ENCODE measurements at places on chromosomes 16 and 17.

GRCh38 chr17:37700881-37701280 is 44.0 kb downstream of the HNF1B start:
- DNase-seq, result no peak

- DNase-seq, result no peak
Measured at GRCh38 chr16:10609402-10609774, 29.0 kb upstream of the EMP2 start.

DNA sequence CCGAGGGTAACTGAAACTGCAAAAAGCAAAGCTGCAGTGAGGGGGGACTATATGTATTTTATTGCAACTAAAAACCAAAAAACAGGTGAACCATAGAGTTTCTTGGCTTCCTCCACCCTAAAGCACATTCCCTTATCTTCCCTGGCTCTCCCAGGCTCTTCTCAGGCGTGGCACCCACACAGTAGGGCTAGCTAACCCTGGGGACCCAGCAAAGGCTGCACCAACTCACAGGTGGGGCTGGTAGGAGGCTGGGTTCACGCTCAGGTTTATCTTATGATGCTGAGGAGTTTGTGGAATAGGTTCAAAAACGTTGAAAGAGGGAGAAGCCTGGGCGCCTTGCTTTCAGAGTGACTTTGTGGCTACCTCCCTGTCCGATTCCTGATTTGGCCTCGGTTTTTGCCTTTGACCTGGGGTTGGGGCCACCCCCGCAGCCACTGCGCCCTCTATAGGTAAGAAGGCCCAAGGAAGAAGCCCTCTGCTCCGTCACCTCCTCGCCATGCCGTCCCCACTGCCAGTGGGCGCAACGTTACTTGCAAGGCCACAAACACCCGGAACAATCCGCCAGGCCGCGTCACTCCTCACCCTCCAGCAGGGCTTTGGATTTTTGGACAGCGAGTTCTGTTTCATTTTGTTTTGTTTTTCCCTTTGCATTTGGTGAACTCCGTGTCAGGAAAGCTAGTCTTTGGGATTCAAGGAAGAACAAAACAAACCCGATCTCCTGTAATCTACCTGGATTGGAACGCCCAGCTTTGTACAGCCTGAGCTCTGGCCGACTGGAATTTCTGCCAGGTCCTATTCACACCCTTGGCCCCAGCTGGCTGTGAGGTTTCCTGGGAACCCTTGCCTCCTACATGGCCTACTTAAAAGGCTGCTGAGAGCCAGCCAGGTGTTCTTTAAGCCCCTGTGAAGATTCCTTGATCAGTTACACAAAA is 60.8 kb downstream of the TBC1D16 start:
- no peak for DNase-seq

DNA sequence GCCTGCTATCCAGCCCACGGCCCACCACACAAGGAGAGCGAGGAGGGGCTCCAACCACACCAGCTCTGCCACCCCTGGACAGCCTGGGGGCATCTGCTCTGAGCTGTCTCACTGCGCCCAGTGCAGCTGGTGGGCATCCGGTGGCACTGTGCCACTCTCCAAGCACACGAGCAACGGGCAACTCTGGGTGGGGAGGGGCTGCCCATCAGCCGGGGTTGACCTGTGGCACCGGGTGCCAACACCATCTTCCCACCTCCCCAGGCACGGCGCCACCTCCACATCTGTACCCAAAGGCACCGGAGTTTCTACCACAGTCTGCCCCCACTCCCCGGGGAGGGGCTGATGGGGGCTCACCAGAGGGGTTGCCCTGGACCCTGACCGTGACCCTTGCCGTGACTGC is 241.8 kb downstream of the RBFOX3 start:
- no peak for DNase-seq

DNA sequence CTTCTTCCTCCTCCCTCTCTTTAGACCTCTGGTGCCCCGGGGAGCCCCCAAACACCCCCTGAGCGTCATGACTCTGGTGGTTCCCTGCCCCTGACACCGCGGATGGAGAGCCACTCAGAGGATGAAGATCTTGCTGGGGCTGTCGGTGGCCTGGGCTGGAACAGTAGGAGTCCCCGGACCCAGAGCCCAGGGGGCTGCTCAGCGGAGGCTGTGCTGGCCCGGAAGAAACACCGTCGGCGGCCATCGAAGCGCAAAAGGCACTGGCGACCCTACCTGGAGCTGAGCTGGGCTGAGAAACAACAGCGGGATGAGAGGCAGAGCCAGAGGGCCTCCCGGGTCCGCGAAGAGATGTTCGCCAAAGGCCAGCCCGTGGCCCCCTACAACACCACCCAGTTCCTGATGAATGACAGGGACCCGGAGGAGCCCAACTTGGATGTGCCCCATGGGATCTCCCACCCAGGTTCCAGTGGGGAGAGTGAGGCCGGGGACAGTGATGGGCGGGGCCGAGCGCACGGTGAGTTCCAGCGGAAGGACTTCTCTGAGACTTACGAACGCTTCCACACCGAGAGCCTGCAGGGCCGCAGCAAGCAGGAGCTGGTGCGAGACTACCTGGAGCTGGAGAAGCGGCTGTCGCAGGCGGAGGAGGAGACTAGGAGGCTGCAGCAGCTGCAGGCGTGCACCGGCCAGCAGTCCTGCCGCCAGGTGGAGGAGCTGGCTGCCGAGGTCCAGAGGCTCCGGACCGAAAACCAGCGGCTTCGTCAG is 7.5 kb downstream of the HEXIM2 start:
- DNase-seq, result no peak

DNA sequence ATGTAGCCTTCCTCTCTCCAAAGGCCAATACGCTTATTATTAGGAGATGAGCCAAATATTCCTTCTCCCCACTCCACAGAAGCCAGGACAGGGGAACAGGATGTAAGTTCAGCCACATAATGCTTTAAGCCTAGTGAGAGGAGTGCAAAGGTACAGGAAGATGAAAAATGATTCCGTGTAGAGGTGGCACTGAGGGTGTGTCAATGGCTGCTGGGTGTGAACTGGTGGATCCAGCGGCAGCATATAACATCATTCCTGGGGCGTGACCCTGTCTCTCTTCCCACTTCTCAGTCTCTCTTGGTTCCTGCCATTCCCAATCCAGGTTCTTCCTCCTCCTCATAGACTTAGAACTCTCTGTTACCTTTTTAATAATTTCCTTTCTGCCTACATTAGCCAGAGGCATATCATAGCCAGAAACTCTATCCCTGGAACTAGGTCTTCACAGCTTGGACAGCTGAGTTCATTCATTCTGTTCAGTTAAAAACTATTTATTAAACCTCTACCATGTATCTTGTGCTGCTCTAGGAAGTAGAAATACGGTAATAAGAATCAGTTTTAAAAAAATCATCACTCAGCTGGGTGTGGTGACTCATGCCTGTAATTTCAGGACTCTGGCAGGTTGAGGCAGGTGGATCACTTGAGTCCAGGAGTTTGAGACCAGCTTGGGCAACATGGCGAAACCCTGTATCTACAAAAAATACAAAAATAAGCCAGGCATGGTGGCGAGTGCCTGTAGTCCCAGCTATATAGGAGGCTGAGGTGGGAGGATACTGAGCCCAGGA is 58.0 kb upstream of the FAM20A start:
- DNase-seq, result no peak

DNA sequence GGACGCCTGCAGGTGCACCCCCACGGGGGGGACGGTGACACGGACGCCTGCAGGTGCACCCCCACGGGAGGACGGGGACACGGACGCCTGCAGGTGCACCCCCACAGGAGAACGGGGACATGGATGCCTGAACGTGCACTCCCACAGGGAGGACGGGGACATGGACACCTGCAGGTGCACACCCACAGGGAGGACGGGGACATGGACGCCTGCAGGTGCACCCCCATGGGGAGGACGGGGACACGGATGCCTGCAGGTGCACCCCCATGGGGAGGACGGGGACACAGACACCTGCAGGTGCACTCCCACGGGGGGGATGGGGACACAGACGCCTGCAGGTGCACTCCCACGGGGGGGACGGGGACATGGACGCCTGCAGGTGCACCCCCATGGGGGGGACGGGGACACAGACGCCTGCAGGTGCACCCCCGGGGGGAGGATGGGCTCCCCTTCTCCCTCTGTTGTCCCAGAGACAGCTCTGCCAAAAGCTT is 114.5 kb upstream of the METRNL start:
- DNase-seq, result no peak

- no peak for DNase-seq
Measured at GRCh38 chr17:41067281-41067680, 1.6 kb upstream of the KRTAP2-4 start.

GRCh38 chr17:8353736-8354135 is 14.1 kb downstream of the ODF4 start:
- DNase-seq, result no peak

DNA sequence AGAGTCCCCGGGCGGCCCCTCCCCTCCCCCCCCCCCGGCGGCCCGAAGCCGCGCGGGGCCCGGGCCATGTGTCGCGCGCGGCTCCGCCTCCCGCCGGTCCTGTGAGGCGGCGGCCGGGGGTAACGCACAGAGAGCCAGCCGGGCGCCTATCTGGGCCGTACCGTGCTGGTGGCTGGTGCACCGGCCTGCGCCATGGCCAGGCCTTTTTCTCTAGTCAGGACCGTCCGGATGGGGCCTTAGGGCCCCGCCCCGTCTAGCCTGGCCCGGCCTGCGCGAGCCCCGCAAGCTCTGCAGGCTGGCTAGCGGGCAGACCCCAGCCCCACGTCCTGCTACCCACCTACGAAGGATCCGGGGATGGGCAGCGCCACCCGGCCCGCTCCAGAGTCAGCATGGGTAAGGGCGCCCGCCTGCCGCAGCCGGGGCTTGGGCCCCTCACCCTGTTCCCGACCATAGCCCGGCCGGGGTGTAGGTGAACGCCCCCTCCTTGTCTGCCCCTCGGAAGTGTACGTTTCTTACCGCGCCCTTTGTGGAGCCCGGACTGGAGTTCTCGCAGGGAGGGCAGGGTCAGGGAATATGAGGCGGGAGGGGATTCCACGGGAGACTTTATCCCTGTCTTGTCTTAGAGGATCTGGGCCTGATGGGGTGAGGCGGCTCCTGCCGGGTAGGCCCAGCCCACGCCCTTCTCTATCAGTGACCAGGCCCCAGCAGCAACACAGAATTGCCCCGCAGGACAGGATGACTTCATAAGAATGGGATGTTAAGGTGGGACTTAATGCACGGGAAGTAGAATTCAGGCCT is at the start of gene CENPT:
Gene CENPT (minus strand): TSS at position 630 of the 798 bp plus-strand sequence. CDS start 13,834 bp downstream, outside the sequence.
- no peak for DNase-seq

- DNase-seq, result no peak
Measured at GRCh38 chr16:74999219-74999608, 390 bp downstream of the ZNRF1 start.

- no peak for DNase-seq
Measured at GRCh38 chr16:75342308-75342811, 90.9 kb upstream of the BCAR1 start.

DNA sequence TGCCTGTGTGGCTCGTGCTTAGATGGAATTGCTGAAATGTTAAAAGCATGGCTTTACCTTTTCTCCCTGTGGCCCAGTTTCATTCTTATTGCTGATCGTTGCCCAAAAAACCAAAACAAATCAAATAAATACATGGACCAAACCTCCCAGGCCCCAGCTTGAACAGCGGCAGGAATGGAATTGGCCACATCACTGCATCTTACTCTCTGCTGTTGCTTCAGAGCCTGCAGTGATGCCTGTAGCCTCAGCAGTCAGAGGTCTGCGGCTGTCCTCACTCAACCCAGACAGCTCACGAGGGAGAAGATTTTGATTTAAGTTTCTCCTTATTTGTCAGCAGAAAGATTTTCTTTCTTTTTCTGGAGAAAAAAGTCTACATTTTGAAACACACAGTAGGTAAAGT is 91.5 kb downstream of the NPIPB11 start:
- no peak for DNase-seq

GRCh38 chr16:25699069-25699468 is 7.3 kb downstream of the HS3ST4 start:
- no peak for DNase-seq

DNA sequence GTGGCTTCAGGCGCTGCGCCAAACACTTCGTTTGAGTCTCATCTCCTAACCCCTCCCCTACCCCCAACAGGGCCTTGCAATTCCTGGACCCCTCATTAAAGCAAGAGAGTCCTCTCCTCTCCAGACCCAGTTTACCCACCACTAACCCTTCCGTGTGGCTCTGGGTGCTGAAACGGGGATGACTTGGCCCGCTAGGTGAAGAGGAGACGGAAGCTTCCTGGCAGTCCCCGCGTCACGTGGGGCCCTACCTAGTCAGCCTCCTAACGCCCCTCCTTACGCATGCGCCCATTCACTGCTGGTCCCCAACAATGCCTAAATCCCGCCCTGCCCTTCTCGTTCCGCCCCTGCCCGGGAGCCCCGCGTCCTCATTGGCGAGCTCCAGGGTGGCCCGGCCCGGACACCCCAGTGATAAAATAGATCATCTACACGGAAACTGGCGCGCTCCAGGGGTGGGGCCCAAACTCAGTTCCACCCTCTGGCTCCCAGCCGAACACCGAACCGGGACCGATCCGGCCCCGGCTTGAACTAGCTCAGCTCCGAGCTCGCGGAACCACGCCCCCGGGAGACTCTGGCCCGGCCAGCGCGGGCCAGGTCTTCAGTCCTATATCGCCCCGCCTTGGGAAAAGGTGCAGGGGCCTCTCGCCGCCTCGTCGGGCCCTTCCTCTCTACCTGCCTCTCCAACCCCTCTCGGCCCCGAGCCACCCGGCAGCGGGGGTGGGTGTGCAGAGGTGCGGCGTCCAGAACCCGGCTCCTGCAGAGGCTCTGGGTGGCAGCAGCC is at the start of gene SLC16A13:
Gene SLC16A13 (plus strand): TSS at position 425 of the 778 bp plus-strand sequence. CDS start 368 bp downstream, outside the sequence.
- DNase-seq, result peak; percentile 99

DNA sequence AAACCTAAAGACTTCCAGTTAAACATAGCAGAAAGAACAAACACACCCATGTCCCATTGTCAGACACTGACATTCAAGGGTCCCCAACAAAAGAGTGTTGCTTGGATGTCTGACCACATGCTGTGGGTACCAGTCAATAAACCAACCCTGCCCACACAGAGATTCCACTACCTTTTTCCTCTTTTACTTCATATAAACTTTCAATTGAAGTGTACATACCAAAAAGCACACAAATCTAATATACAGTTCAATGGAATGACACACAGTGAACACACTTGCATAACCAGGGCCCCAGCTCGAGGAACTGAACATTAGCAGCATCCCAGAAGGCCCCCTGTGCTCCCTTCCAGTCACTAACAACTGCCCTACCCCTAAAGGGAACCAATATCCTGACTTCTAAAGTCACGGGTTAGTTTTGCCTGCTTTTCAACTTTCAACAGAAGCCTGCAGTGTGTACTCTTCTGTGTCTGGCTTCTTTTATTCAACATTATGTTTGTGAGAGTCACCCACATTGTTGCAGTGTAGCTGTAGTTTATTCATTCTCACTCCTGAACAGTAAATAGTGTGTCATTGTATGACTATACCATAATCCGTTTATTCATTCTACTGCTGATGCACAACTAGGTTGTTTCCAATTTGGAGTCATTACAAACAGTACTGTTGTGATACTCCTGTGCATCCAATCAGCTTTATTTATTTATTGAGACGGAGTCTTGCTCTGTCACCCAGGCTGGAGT is 18.0 kb downstream of the CFDP1 start:
- no peak for DNase-seq

DNA sequence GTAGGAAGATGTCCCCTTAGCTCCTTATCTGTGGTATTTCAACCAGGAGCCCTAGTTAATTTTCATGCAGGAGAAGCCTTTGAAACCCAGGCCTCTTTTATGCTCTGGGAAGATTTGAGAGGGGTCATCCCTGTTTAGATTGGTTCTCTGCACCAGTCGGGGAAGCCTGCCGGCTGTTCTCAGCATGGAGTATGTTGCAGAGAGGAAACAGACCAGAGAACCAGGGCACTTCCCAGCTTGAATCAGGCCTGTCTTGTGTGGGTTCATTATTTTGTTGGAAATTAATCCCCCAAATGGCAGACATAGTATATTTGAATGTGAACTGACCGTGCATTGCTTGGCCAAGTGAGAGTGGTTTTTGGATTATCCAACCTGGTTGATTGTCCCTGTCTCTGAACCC is 1082.1 kb upstream of the RBFOX1 start:
- DNase-seq, result no peak

- no peak for DNase-seq
Measured at GRCh38 chr16:606656-607307, 16.9 kb downstream of the RAB40C start.

All from SHP77 (cell line).